ENCODE measurements at places on chromosomes 7 and 10. TPM values are rescaled to one million over a fixed set of nuclear protein-coding genes. Genes with fewer than 3 reads are reported as not detected.

GALNT17 gene
- total RNA-seq = 27.0 TPM

DNA sequence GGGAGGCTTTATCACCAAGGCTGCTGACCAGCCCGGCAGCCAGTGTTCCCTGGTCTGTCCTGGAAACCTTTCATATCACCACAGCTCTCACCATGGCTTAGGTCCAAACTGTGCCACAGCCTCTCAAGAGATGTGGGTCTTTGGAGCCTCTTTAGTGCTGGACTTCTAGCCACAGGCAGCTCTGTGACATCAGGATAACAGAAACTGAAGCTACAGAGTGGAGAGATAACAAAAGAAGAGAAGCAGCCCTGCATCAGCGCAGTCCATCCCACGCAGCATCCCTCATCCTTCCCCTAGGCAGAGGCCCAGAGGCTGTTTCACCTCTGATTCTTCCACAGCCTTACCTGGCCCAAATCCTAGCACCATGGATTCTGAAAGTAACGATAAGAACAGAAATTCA, 187.9 kb upstream of the KMT2E start:
- DNase-seq = no peak

- no peak for DNase-seq
Measured at GRCh38 chr7:105003275-105003674, 10.7 kb upstream of the KMT2E start.

- DNase-seq = no peak
Measured at GRCh38 chr10:5184987-5185775, at the start of gene AKR1C8. TSS of gene AKR1C8 (minus strand) at chr10:5185150. CDS start at chr10:5185104, 46 bp downstream.

NPC1L1 gene
- total RNA-seq = not detected

GRCh38 chr7:112594397-112594796, 113.6 kb downstream of the LSMEM1 start:
- no peak for DNase-seq
